Fibroblast of lung (primary cell): ENCODE measurements at places on chromosomes 6 and 20.

DNA sequence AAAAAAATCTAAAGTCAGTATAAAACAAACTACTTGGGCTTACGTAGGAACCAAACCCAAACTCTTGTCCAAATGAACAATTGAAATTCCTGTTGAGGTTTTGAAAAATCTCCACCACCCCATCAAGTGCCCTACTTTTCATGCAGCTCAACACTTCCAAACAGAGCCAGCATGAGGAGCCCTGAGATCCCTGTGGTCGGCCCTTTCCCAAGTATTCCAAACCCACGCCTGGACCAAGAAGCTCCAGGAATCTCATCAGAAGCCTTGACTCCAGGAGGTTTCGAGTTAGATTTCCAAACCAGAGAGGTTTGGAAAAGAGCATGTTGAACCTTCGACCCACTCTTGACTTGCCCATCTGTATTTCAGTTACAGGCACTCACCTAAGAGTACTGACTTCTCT, 179.3 kb downstream of the MTFR2 start:
- no peak for DNase-seq

GRCh38 chr20:63868264-63868663, 3.2 kb downstream of the TPD52L2 start:
- no peak for DNase-seq

- peak; percentile 53 for DNase-seq
Observed at GRCh38 chr6:41713650-41714291, 21.6 kb downstream of the TFEB start.

DNA sequence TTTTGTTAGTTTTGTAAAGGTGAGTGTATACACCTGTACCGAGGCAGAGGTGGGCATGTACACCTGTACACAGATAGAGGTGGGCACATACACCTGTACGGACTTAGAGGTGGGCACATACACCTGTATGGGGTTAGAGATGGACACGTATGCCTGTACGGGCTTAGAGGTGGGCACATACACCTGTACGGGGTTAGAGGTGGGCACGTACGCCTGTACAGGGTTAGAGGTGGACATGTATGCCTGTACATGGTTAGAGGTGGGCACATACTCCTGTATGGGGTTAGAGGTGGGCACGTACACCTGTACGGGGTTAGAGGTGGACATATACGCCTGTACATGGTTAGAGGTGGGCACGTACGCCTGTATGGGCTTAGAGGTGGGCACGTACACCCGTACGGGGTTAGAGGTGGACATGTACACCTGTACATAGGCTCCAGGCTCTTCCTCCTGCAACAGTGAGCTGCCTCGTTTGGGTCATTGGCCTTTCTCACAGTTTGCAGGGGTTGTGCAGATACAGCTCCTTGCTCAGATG, 63.7 kb downstream of the PHACTR3 start:
- DNase-seq: no peak

DNA sequence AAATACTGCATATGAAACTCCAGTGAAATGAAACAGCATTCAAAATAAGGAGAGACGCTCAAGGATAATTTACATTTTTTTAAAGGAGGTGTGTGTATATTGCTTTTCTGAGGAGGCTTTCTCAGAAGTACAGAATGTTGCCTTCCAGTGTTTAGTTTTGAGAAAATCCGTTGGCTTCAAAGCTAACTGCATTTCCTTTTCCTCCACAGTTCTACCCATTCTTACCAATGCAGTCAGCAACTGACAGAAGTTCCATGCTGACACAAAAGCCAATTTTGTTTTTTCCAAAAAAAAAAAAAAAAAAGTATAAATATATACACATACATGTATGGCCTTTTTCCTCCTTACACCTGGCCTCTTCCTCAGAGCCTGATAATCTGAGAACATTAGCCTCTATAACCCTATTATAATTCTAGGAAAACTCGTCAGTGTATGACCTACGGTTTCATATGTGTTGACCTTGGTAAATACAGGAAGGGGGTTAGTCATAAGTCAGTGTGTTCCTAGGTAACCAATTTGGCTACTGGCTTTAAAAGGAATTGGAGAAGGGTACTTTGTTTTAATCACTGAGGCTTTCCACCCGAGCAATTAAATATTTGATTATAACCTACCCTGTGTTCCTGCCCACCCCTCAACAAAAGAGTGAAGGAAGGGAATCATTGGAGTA, 24.2 kb downstream of the MGME1 start:
- peak; percentile 44 for DNase-seq

GRCh38 chr6:108323710-108324466, 29.0 kb downstream of the AFG1L start:
- no peak for DNase-seq

DNA sequence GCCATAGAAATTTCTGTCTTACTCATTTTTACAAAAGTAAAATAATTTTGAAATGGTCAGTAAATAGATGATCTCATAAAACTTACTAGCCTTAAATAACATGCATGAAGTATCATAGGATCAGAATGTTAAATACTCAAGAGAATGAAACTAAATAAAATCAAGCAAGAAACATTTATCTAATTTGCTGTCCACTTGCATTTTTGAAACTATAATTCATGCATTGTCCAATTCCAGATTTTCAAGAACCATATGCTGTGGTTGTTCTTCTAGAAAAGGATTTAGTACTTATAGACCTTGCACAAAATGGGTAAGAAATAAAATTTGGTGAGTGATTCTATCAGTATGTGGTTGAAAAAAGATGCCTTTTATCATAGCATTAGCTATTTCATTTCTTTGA, 107.0 kb downstream of the STXBP5 start:
- peak; percentile 5 for DNase-seq

GRCh38 chr6:82861121-82861520, 204.5 kb downstream of the UBE3D start:
- peak; percentile 46 for DNase-seq

- peak; percentile 74 for DNase-seq
Observed at GRCh38 chr20:10537850-10538480, 102.9 kb downstream of the SLX4IP start.

DNA sequence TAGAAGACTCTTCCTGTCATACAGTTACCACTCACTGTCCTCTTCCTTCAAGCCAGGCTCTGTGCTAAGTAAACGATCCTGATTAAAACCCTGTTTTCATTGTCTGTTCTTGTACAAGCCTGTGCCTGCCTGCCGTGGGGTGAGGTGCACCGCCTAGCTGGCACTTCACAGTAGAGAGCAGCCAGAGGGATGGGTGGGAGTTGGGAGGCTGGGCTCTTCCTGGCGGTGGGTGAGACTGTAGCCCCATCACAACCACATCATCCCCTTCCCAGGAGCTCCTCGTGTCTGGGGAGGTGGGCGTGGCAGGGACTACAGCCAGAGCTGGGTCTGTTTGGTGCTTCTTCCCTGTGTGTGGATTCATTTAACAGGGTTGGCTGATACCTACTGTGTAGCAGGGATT, 382.0 kb downstream of the TAF4 start:
- peak; percentile 1 for DNase-seq

DNA sequence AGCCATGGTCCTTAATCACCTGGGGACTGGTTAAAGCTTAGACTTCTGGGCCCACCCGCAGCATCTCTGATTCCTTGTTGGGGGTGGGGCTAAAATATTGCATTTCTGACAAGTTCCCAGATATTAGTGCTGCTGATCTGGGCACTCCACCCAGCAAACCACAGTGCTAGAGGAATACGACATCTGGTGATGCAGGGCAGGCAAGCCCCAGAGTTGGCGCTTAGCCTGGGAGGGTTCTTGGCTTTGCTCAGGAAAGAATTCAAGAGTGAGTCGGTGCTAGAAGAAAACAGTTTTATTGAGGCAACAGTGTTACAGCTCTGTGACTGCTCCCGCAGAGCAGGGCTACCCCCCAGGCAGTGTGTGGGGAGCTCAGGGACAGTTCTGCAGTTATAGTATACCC, 210.7 kb downstream of the TFAP2C start:
- no peak for DNase-seq

DNA sequence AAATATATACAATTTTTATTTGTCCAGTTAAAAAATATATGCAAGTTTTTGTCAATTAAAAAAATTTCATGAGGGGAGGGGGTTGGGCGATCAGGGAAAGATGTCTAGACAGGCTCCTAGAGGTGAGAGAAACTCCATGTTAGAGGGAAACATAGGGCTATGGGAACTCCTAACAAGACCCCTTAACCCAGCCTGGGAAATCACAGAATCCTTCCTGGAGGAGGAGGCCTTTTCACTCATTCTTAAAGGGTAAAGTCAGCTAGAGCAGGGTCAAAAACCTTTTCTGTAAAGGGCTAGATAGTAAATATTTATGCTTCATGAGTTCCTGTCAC, 75.9 kb upstream of the PTPN1 start:
- DNase-seq: no peak

DNA sequence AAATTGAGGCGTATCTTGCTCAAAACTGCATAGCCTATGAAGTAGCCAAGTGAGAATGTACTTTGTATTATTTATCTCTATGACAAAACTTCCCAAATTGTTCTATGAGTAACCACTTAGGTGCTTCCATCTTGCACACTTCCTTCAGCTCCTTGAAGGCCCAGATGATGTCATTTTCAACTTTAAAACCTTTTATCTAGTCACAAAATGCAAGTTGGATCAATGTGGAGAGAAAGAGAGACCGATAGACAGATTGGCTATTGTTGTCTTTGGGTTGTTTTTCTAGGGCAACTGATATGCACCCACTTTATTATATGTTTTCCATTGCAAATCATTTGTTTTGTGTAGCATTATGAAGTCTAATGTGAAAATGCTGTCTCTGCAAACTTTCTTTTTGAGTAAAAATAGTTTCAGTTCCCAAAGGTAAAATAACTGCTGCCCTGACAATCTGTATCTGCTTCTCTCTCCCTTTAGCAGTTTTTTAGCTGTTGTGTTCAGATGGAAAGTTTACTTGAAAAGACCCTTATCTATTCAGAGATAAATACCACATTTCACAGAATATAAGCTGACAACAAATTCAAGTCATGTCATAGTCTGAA, 73.7 kb upstream of the CITED2 start:
- peak; percentile 54 for DNase-seq

- peak; percentile 77 for DNase-seq
Observed at GRCh38 chr6:21045135-21045700, 511.0 kb downstream of the CDKAL1 start.

- no peak for DNase-seq
Observed at GRCh38 chr6:160133441-160134336, 12.1 kb downstream of the SLC22A1 start.

DNA sequence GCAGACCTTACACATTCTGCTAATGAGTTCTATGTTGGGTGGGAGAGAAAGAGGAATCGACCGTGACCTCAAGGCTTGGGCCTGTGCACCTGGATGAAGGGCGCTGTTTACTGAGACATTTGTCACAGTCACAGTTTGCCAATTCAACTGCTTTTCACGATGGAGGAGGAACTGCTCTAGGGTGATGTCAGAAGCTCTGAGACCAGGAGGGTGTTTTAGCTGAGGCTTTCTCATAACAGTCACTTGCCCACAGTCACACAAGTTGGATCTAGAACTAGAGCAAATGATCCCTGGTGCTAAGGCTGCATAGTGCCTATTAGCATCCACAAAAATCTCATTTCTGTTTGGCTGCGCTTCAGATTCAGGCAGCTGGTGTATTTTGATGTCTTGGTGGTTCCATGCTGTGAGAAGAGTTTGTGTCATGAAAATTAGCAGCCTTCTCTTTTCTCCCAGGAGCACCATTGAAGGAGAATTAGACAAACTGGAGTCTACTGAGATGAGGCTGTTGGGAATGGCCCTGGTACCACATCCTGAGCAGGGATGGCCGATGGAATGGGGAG, 83.3 kb upstream of the TGM3 start:
- DNase-seq: no peak

DNA sequence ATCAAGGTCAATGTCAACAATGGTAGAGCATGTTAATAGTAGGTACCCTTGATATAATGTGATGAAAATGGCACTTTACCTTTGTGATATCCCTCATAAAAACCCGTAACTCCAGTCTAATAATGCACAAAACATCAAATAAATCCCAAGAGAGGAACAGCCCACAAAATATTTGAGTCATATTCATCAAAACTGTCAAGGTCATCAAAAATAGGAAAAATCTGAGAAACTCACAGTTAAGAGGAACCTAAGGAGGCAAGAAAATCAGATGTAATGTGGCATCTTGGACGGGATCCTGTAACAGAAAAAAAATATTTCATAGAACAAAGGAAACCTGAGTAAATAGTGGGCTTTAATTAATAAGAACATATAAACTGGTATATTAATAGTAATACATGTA, 25.5 kb upstream of the OSTM1 start:
- DNase-seq: no peak

- DNase-seq: no peak
Observed at GRCh38 chr6:37807656-37808055, 11.9 kb upstream of the ZFAND3 start.

DNA sequence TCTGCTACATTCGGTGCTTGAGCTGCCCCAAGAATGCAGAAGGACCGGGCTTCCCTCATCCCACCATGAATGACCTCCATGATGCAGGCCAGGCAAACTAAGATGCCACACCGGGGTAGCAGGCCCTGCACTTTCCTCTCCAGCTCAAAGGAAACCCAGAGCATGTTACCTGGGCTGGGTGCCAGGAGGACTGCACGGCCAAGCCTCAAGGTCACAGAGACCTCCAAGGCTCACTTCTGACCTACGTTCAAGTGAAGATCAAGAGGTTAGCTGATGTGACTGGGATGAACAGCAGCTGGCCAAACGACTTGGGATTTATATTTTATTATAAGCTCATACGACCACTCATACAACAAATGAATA, 501.8 kb downstream of the CD83 start:
- no peak for DNase-seq

- DNase-seq: peak; percentile 77
Observed at GRCh38 chr6:32984622-32985389, 16.4 kb downstream of the BRD2 start.

DNA sequence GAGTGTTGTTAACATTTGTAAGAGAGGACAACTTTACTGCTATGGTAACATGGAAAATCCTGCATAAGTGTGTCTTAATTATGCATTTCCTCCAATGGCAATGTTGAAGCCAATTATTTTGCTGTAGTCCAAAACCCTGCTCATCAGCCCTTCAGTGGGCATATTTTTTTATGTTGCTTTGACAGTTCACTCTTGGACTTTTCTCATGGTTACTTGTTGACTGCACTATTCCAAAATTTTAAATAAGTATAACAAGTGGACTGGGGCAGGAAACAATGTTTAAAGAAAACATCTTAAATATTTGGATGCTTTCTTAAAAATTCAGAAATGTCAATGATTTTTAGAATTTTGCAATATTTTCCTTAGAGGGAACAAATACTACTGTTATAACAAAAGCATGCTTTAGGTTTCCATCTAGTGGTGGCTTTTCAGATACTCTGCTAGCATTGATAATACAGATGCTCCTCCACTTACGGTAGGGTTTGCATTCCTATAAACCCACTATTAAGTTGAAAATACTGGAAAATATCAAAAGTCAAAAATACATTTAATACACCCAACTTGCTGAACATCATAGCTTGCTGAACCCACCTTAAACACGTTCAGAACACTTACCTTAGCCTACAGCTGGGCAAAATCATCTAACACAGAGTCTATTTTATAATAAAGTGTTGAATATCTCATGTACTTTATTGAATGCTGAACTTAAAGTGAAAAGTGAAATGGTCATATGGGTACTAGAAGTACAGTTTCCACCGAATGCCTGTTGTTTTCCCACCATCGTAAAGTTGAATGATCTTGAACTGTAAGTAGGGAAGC, 86.4 kb downstream of the ADGRG6 start:
- peak; percentile 49 for DNase-seq
